ENCODE measurements at places on chromosomes 3 and 15.

DNA sequence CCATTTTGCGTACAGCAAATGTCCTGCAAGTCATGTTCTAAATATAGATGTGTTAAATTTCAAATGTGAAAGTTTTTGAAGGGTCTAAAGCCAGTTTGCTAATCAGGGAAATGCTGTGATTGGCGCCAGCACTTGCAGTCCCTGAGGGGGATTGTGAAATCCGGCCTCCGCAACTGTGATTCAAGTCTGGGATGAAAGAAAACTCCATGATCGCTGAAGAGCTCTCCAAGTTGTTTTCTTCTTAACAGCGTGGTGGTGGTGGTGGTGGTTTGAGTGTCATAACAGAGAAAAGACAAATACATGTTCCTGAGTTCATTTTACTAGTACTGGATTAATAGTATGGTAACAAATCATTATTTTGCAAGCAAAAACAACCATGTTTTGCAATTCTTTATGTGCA lies 51.8 kb downstream of the MITF start:
- peak; percentile 97 for DNase-seq

DNA sequence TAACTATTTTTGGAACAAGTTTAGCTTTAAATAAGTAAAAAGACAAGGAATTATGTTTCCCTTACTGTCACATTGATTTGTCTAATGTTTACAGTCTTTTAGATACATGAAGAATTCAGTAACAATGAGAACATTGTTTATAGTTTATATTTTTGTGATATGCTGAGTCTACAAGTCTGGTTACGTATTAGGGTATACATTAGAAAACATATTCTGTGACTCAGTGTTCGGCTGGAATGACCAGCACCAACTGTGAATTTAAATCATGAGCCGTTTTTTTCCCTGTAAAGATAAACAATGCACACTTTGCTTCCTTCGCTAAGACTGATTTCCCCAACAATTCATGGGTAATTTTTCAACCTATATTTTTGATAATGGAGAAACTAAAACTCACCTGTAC lies 131.5 kb downstream of the DUT start:
- peak; percentile 30 for DNase-seq

- no peak for DNase-seq
Measured at GRCh38 chr15:96027501-96027900, 303.0 kb upstream of the NR2F2 start.

- DNase-seq, result no peak
Measured at GRCh38 chr3:1469687-1470086, 376.9 kb downstream of the CNTN6 start.

GRCh38 chr3:95097493-95097892 lies 1034.6 kb downstream of the NSUN3 start:
- no peak for DNase-seq

DNA sequence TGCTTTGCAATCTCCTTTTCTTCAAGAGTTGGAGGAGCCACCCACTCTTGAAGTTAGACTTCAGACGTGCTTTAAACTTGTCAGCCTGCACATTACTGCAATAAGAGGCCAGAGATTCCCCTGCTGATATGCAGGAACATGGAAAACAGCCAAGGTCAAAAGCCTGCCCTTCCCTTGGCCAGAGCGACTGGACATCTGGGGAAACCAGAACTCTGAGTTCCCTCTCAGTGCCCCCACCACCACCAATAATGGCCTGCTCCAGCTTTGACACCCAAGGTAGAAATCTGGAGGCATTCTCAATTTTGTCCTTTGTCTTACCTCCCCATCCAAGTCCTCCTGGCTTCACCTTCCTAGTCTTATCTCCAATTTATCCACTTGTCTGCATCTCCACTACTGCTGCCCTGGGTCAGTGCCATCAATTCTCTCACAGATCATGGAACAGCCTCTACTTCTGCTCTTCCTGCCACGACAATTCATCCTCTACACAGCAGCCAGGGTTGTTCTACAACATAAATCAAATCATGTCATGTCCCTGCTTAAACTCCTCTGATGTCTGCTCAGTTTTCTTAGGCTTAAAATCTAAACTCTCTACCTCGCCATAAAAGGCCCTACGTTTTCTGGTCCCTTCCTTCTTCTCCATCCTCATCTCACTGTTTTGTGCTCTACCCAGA lies 191.6 kb upstream of the WNT5A start:
- DNase-seq, result no peak

DNA sequence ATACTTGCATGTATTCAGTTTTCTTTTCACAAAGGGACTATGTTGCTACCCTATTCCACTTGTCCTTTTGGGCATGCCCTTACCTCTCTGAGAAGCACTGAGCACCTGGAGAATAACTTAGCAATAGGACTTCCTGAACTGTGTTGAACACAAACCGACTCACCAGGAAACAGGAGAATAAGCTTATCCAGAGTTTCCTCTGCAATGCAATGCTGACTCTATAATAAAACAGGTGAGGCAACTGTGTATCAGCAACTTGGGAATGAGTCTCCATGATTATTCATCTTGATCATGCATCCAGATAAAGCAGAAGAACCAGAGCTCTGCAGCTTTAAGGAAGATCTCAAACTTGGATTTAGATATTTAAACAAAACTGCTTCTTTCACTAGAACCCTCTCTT lies 806.5 kb downstream of the IGSF11 start:
- no peak for DNase-seq

Measured in fibroblast of villous mesenchyme (primary cell).